ENCODE measurements at places on chromosomes 12 and 14.

DNA sequence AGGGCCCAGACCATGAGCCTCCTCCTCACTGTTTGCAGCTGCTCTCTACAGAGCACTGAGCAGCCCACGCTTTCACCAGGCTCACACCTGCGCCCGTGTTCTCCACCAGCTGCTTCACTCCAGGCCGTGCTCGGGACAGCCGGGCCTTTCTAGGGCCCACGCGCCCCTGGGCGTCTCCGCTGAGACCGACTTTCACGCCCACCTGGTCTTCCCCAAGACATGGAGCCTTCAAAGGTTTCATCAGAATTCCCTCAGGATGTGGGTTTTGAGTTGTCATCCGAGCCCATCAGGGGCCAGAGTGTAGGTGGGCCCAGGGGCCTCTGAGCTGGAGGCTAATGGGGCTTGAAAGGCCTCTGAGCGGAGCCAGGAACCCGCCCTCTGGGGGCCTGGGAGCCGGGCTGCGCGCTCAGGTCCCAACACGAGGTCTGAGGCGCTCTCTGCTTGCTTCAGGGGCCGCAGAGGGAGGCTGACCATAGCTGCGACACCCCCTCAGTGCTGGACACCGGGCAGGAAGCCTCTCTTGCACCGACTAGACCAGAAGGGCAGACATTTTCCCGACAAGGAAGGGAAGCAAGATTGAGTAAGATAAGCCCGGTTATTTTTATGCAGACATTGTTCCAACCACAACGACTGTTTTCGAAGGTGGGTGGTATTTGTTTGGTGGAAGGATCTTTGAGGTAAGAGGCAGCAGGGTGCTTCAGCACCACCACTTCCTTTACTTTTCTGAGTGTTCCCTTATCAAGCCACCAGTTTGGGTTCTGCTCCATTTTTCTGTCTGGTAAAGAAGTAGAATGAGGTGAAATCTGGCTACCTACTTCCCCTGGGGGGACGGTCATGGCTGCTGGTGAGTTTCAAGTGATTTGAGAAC, 125.0 kb upstream of the FUT8 start:
- no peak for DNase-seq

DNA sequence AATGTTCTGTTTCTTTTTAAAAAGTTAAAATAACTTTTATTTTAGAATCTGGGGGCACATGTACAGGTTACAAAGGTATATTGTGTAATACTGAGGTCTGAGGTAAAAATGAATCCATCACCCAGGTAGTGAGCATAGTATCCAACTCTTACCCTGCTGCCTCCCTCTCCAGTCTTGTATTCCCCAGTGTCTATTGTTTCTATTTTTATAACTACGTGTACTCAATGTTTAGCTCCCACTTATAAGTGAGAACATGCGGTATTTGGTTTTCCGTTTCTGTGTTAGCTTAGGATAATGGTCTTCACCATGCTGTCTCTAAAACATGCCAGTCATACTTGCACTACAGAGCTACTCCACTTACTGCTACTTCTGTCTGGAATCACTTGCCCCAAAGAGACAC, 8.4 kb downstream of the FBXO33 start:
- DNase-seq, result no peak

DNA sequence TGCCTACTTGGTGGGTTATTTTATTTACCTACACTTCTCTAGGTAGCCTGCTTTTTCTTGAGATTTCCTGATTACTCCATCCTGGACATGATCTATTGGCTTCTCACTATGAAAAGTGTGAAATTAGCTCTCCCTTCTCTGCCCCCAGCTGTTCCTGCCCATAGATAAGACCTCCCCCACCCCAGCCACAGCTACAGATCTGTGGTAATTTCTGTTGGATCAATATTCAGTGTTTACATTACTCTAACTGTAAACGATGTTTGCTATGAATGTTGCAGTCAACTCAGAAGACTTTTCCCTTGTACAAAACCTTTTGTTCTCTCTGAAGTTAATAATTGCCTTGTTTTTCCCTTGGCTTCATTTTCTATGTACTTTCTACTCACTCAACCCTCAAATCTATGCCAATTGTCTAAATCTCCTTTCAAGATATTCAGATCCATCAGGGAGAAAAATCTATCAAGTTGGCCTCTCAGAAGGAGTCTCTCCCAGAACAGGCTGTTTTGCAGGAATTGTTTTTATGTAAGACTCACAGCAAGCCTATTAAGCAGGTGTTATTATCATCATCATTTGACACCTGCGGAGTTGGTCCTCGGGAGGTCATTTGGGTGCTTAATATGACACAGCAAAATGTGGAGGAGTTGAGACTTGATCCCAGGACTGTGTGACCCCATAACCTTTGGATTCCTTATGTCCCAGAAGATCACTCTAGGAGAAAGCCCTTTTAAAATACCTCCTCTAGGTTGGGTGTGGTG, 227.4 kb downstream of the SUDS3 start:
- DNase-seq, result no peak

- DNase-seq, result no peak
These were observed 1.5 kb upstream of the KRT7 start for GRCh38 chr12:52231305-52232202.

GRCh38 chr12:6631549-6631961, 4.2 kb downstream of the LPAR5 start:
- DNase-seq, result no peak

- no peak for DNase-seq
These were observed 4.0 kb downstream of the PTGER2 start for GRCh38 chr14:52318062-52318461.

DNA sequence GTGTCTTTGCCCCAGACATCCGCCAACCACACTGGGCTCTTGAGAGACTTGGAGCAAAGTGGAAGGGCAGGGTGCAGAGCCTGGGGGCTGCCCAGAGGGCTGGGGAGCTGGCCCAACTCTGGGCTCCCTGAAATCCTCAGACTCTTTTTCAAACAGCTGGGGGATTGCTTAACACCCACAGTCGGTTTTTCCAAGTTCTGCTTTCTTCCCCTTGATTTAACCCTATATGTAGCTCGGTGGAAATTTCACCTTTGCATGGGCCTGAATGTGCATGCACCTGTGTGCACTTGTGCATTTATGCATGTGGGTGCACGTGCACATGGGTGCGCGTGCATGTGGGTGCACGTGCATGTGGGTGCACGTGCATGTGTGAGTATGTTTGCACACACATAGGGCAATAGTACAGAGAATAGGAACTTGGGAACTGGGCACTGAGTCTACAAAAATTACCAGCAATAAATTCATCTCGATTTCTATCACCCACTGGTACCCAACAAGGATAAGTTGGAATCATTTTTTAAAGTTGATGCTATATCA, 52.3 kb upstream of the RFLNA start:
- DNase-seq, result no peak

DNA sequence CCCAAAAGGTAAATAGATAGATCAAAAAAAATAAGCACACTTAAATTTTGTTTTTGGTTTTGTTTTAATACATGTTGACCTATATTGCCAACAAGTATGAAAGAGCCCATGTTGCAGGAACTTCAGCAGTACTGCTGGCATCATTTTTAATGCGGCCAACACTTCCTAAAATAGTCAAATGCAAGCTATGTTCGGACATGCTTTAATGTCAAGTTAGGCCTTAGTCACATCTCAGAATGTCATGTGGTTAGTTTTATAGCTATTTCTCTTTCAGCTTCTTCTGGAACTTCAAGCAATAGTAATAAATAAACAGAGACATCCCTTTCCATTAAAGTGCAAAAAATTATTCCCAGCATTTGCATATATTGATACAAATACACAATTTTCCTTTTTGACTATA, 153.4 kb downstream of the PIK3C2G start:
- DNase-seq, result no peak

DNA sequence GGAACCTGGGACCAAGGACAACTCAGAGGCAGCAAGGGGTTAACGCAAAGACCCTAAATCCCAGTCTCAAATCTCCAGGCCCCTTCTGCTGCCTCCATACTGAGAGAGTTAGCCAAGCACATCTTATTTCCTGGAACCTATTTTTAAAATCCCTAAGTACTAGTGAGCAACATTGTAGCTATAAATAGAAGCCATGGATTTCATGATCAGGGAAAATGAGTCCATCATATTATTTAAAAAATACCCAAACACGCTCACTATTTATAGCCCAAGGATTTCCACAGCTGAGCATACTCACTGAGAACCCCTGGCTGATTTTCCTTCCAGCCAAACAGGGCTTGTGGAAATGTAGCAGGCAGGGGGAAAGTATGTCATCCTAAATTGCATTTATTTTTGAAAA, 19.4 kb upstream of the TUNAR start:
- DNase-seq, result no peak

DNA sequence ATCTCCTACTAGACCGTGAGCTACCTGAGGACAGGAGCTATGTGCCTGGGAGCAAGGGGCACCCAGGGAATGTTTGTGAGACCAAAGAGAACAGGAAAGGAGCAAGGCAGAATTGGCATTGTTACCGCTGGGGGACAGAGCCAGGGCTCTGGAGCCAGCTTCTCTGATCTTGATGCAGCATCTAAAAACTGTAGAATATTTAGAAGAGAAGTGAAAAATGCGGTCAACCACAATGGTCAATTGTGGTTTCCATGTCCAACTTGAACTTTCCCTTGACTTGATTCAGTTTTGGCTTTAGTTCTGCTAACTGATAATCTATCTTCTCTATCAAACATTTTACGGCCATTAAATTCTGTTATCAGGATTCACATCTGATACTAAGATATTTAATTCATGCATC, 201.2 kb downstream of the ANO4 start:
- DNase-seq, result no peak

DNA sequence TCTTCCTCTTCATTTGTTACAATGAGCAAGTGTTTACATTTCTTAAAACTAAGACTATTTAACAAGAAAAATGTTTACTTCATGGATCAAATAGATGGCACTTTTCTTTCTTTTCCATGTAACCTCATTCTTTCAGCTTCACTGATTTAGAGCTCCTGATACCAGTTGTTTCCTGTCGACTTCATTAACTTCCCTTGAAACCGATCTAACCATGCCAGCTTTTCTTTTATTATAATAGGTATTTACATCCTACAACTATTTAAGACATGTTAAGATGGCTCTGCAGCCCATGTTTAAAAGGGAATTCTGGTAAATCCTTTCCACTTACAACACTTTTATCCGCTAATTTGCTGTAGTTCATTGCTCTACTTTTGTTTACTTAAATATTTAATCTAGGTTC, 107.3 kb upstream of the DCN start:
- DNase-seq, result no peak

GRCh38 chr12:14327711-14328110, 37.8 kb upstream of the ATF7IP start:
- DNase-seq, result no peak

DNA sequence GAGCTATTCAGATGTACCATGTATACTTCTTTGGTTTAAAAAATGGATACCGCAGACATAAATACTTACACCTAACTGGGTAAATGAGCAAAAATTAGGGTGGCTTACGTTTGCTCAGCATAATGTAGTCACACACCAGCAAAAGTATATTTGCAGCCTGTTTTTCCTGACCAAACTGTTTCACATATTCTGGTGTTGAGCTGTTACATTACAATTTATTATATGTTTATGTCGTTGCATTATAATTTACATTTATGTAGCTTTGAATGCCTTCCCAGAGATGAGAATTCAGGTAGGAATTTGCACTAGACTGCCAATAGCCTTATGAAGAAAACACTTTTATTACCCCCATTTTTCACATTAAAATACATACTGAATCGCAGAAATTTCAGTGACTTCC, 183.3 kb downstream of the PTPRO start:
- DNase-seq, result no peak
